ENCODE measurements at places on chromosomes 6 and 20.

GRCh38 chr20:50073500-50073899 lies 39.5 kb downstream of the UBE2V1 start:
- no peak for DNase-seq

DNA sequence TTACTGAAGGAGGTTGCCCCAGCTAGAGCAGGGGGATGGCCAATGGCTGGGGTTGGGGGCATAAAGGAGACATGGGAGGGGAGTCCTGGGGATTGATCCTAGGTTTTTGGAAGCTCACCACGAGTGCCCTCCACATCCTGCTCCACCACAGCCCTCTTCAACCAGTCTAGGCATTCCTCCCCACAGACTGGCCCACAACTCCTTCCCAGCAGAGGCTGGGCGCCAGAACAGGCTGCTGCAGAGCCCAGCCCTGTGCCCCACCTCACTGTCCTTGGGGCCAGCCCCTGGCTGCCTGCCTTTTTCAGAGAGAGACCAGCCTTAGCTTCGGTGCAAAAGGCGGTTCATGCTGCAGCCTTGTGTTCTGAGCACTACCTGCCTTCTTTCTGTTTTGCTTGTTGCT lies 16.4 kb downstream of the RPP40 start:
- no peak for DNase-seq

DNA sequence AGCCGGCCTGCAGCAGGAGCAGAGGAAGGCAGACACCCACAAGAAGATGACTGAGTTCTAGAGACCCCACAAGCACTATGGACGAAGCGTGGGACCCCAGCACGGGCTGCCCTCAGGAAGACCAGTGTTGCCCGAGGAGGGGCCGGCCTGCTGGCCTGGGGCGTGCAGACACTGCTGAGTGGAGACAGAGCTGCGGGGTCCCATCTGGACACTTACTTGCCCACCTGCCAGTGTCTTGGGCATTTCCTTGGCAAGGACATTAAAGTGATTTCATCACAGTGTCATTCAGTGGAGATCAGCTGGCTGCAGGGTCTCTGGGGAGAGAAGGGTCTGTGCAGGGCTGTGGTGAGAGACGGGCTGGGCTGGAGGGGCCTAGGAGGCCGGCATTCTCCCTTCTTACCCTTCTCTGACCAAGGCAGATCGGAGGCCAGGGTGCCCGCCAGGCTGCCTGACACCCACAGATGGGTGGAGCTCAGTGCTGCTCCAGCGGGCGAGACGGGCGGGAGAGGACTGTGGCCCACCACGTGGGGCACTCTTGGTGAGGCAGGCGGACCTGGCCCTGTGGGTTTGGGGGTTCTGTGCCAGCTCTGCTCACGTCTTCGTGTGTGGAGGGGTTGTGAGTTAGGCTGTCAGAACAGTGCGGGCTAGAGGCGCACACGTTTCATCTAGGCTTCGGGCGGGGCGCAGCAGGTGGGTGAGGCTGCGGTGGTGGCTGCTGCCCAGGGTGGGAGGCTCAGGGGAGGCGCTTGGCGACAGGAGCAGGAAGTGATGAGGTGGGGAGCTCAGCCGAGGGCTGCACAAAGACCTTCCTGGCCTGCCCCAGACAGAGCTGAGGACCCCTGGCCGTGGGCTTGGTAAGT lies at the start of gene LIME1:
Gene LIME1, plus strand, starts transcription at position 806 of the 860 bp plus-strand sequence. CDS start 886 bp downstream, outside the sequence.
- DNase-seq: no peak

DNA sequence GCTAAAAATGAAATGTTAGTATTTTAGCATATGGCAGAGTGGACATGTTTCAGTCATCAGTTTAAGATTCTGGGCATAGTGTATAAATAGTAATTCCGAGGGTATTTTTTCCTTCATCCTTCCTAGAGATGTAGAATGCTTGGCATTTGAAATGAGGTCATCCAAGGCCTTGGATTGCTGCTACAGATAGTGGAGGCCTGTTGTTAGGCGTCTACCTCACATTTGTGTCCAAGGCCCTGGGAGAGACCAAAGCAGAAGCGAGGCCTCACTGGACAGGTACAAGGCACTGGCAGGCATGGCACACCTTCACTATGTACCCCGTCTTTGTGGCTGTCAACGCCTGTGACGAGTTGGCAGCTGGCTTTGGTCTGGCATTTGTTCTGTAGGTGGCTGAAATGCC lies 58.0 kb downstream of the DTD1 start:
- no peak for DNase-seq

- DNase-seq: no peak
Measured at GRCh38 chr6:145823328-145823944, 8.8 kb upstream of the FBXO30 start.

DNA sequence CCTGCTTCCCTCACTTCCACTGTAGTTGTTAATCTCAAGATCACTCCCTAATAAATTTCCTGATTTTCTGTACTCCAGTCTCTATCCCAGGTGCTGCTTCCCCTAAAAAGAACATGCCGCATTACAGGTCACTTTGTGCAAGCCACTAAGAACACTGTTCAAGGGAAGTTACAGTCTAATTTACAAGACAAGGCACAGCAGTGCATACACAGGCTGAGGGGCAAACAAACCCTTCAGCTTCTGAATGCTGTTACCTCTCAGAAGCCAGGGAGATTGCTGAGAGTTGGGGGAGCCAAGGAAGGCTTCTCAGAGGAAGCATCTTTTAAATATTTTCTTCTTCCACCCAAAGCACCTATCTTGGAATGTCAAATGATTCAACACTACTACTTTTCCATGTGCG lies 445.3 kb upstream of the FLRT3 start:
- DNase-seq: no peak

DNA sequence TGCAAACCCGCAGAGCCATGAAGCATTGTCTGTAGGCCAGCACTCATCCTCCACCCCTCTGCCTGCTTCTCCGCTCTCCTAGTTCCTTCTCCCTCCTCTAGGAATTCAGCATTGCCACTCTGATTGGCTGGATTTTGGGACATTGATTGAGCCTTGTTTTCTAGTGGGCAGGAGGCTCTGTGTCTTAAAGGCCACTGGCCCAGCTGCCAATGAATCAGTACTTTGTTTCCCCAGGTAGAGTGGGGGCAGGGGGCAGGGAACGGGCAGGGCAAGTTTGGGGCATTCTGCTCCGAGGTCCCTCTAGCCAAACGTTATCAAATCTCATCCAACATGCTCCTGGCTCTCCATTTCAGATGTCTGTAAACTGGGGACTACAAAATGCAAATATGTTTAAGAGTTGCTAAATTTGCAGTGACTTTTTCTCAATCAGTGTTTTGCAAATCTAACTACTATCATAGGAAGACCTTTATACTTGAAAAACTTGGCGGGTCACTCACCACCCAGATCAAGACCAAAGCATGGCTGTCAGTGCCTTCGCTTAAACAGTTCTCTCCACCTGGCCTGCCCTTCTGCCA lies 10.4 kb upstream of the BPI start:
- DNase-seq: no peak

DNA sequence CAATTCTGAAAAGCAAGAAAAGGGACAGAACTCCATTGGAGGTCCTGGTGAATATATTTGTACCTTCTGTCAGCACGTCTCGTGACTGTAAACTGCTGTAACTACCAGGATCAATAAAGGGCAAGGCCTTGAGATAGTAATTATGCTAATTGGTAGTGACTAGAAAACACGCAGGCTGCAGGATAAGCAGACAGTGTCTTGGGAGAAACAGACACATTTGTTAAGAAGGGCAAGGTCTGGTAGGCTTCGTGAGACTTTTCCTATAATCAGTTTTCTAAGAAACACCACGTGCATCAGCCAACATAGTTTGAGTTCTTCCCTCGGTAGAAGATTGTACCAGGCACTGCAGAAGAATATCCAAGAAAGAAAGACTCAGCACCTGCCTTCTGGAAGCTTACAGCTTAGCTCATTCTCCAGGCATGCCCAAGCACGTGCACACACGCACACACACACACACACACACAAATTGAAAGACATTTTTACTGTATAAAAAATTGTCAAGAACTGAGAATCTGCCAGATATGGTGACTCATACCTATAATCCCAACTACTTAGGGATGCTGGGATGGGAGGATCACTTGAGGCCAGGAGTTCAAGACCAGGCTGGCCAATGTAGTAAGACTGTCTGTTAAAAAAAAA lies 167.0 kb upstream of the SASH1 start:
- DNase-seq: no peak

DNA sequence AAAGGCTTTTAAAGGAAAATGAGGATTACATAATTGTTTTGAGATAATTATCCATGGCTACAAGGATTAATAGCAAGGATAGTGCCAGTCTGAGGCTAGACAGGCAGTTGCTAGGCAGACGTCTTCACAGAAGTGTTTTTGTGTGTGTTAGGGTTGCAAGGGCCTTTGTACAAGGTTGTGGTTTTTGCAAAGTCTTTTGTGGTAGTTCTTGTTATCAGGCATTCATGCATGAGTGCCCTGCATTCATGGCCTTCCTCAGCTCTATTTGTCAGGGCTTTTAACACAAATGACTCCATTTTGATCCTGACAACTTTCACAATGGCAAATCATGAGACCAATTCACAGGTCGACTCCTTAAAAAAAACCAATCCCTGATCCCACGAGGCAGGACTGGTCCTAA lies 68.1 kb upstream of the TXNDC5 start:
- DNase-seq: no peak

GRCh38 chr20:3245156-3245555 lies 6.2 kb upstream of the SLC4A11 start:
- DNase-seq: no peak

DNA sequence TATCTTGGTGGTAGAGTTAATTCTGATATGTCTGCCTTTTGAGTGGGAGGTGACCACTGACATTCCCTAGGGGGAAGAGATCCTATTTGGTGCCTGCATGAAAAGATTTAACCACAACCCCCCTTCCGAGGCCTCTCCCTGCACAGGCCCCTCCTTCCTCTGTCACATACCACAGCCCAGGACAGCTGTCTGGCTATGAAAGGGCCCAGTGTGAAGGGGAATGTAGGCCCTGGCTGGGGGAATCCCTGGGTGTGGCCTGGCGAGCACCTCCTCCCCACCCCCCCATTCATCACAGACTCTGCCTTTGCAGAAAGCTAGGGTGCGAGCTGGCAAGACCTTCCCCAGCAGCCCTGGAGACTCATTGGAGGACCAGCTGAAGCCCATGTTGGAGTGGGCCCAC lies 27.4 kb upstream of the MAPRE1 start:
- no peak for DNase-seq

- DNase-seq: no peak
Measured at GRCh38 chr20:24739746-24740145, 209.3 kb upstream of the CST7 start.

GRCh38 chr20:63196768-63197470 lies 19.0 kb downstream of the YTHDF1 start:
- DNase-seq: no peak

GRCh38 chr6:110246900-110247546 lies 66.8 kb downstream of the CDC40 start:
- DNase-seq: no peak

- DNase-seq: no peak
Measured at GRCh38 chr20:41406353-41406752, 39.7 kb upstream of the EMILIN3 start.

GRCh38 chr20:58312836-58313235 lies 3.3 kb downstream of the RAB22A start:
- no peak for DNase-seq

GRCh38 chr6:145699462-145699861 lies 35.9 kb downstream of the EPM2A start:
- no peak for DNase-seq

DNA sequence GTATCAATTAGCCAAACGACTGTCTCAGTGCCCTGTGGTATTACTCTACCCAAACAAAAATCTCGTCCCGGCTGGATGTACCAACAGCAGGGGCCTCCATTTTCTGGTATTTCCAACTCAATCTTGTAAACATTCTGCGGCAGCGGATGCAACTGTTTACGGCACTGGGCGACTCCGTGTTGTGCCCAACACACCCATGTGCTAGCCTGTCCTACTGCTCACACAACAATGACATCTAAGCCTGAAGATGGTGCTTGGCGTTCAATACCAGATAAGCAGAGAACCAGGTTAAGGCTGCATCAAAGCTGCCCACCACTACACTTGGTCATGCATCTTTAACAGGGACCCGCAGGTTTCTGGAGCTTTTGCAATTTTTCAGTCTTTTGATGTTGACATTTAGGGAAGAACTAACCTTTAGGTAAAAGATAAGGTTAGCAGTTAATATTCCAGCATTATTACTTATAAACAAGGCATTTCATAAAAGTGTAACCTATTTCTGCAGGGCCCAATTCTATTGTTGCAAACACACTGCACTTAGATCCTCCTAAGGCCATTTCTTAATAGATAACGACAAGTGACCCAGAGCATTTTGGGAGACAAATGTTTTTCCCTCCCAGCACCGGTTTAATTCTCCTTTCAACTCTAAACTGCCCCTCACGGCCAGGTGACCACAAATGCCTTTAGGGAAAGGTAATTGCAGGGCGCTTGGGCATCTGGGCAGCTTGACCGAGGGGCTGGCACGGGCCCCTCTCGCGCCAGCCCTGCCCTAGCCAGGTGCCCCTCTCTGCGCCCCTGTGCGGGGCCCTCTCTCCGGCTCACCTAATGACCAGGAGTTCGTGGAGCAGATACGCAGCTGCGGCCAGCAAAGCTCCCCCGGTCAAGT lies 945 bp downstream of the FAXC start:
- DNase-seq: no peak
